Activated naive CD8-positive, alpha-beta T cell treated with anti-CD3 and anti-CD28 coated beads, Interleukin-2, amount 10 ng/mL, durations not matched to agents 7 days and 5 days (primary cell): ENCODE measurements at places on chromosomes 12 and 14. TPM values are rescaled to one million over a fixed set of nuclear protein-coding genes. Genes with fewer than 3 reads are reported as not detected.

DNA sequence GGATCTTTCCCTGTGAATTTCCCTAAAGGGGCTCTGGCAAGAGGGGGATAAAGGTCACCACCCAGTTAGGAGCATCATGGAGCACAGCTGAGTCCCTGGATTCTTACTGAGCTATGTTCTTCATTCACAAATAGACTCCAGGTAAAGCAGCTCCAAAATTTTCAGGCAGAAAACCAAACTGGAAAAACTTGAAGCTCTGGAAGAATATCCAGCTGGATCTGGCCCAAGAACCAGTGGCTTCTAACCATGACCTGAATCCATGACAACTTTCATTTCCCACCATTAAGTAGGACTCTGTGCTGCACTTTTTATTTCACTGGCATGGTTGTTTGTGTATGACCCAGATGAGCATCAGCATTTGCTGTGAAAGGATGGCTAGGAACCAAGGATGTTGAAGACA is 180.4 kb upstream of the FKBP4 start:
- H3K4me1 ChIP-seq: peaks cover 4% of the 10 kb centered on the region
- no peak overlapping the region for H3K27ac ChIP-seq
- no peaks in the 10 kb centered on the region for H3K36me3 ChIP-seq
- H3K4me3 ChIP-seq: no peak overlapping the region
- H3K27me3 ChIP-seq: peaks cover 22% of the 10 kb centered on the region

The LMNTD1 gene
- total RNA-seq: not detected

DNA sequence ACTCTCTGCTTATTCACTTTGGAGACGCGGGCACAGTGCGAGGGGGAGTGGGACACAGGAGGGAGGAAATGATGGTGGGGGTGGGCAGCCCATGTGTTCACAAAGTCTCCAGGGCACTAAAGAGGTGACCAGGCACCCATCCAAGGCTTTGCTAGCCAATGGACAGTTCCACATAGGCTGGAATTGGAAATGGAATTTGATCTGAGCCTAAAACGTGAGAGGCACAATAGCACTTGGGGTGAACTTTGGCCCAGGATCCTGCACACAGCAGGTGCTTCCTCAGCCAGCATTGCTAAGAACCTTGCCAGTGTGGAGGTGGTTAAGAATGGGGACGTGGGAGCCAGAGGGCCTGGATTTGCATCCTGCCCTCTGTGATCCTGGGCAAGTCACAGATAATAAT is 193.8 kb downstream of the CHST11 start:
- no peak for DNase-seq
- H3K4me3 ChIP-seq: no peak overlapping the region
- peaks cover 23% of the 10 kb centered on the region for H3K36me3 ChIP-seq

DNA sequence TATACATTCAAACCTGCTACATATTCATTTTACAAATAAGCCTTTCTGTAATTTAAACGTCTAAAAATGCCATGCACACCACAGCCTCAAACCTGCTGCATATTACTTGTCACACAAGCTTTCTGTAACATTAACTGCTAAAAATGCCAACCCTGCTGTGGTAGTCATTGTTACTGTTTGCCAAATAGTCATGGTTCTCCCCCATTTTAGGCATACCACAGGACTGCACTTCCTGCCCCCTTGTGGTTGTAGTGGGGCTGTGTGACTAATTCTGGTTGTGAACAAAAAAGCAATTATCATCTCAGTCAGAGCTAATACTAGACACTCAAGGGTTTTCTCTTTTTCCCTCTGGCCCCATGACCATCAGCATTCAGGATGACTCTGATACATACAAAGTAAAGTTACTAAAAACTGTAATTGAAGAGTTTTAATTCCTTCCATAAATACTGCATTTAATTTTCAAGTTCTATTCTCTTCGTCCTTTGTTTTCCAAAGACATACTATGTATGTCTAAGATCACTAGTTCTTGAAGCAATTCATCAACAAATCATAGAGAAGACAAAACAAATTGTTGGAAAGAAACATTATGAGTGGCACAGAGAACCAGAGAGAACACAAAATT is 5.7 kb upstream of the SLC35F4 start:
- DNase-seq: no peak
- no peaks in the 10 kb centered on the region for H3K4me1 ChIP-seq
- H3K4me3 ChIP-seq: no peak overlapping the region
- H3K27ac ChIP-seq: no peak overlapping the region
- no peaks in the 10 kb centered on the region for H3K36me3 ChIP-seq
- H3K27me3 ChIP-seq: peaks cover 17% of the 10 kb centered on the region

GRCh38 chr14:86838363-86838762 is 1154.6 kb downstream of the GALC start:
- H3K36me3 ChIP-seq: no peaks in the 10 kb centered on the region
- no peaks in the 10 kb centered on the region for H3K27me3 ChIP-seq
- no peaks in the 10 kb centered on the region for H3K4me1 ChIP-seq
- DNase-seq: no peak

- H3K27me3 ChIP-seq: peaks cover 5% of the 10 kb centered on the region
- peaks cover 3% of the 10 kb centered on the region for H3K36me3 ChIP-seq
- no peak overlapping the region for H3K27ac ChIP-seq
- H3K4me1 ChIP-seq: peaks cover 12% of the 10 kb centered on the region
- DNase-seq: no peak
- H3K4me3 ChIP-seq: no peak overlapping the region
These were observed 98.2 kb downstream of the ZFP36L1 start for GRCh38 chr14:68694516-68695235.

- H3K4me3 ChIP-seq: no peak overlapping the region
- no peaks in the 10 kb centered on the region for H3K4me1 ChIP-seq
- no peaks in the 10 kb centered on the region for H3K36me3 ChIP-seq
These were observed 249.2 kb downstream of the PAWR start for GRCh38 chr12:79441534-79441933.

GRCh38 chr14:91830777-91831176 is 36.6 kb downstream of the TC2N start:
- peaks cover 22% of the 10 kb centered on the region for H3K4me1 ChIP-seq
- no peak overlapping the region for H3K27ac ChIP-seq
- no peak overlapping the region for H3K4me3 ChIP-seq
- H3K27me3 ChIP-seq: peaks cover 20% of the 10 kb centered on the region
- DNase-seq: no peak

GRCh38 chr14:90355540-90356518 is 24.1 kb upstream of the NRDE2 start:
- no peak overlapping the region for H3K27ac ChIP-seq
- DNase-seq: no peak
- H3K4me1 ChIP-seq: no peaks in the 10 kb centered on the region

GRCh38 chr12:6950401-6950801 is 755 bp upstream of the PTPN6 start:
- DNase-seq: peak; percentile 56
- peaks cover 22% of the 10 kb centered on the region for H3K36me3 ChIP-seq
- peaks cover 67% of the 10 kb centered on the region for H3K4me1 ChIP-seq
- peak overlapping the region; percentile 100 for H3K4me3 ChIP-seq

The RNASE2 gene
- not detected for total RNA-seq

- H3K4me3 ChIP-seq: no peak overlapping the region
- no peak for DNase-seq
- H3K36me3 ChIP-seq: no peaks in the 10 kb centered on the region
- no peak overlapping the region for H3K27ac ChIP-seq
- peaks cover 27% of the 10 kb centered on the region for H3K27me3 ChIP-seq
These were observed 95.2 kb upstream of the TMCC3 start for GRCh38 chr12:94745562-94745961.

DNA sequence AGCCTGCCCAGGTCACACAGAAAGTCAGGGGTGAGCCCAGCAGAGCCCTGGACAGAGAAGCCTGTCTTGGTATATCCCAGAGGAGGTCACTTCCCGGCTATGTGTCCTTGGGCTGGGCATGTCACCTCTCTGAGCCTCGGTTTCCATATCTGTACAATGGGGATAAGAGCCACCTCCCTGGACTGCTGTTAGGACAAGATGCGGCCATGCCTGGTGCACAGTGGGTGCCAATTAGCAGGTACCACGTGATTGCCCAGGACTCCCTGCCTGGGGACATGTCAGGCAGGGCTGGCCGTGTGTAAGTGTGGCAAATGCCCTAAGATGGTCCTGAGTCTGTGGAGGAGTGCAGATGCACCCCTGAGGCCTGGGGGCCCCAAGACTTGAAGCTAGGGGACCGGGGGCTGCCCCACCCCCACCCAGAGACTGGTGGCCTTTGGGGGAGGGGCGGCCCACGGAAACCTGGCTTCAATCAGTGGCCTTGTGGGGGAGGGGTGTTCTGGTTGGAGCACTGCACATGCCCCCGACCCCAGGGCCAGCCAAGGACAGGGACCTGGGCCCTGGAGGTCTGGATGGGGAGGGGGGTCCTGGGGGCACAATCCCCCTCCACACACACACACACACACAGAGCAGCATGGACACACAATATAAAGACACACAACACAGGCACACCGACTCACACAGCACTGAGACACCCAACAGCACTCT is 878 bp downstream of the TMEM119 start:
- no peaks in the 10 kb centered on the region for H3K36me3 ChIP-seq
- no peak for DNase-seq
- H3K27me3 ChIP-seq: peaks cover 3% of the 10 kb centered on the region

GRCh38 chr12:103771466-103771865 is 69.6 kb downstream of the NT5DC3 start:
- no peak overlapping the region for H3K27ac ChIP-seq
- peaks cover 3% of the 10 kb centered on the region for H3K36me3 ChIP-seq
- H3K4me1 ChIP-seq: no peaks in the 10 kb centered on the region
- no peaks in the 10 kb centered on the region for H3K27me3 ChIP-seq
- no peak for DNase-seq
- no peak overlapping the region for H3K4me3 ChIP-seq

The DPPA3 gene
- total RNA-seq: not detected

The TIGAR gene
- total RNA-seq: 9.7 TPM

DNA sequence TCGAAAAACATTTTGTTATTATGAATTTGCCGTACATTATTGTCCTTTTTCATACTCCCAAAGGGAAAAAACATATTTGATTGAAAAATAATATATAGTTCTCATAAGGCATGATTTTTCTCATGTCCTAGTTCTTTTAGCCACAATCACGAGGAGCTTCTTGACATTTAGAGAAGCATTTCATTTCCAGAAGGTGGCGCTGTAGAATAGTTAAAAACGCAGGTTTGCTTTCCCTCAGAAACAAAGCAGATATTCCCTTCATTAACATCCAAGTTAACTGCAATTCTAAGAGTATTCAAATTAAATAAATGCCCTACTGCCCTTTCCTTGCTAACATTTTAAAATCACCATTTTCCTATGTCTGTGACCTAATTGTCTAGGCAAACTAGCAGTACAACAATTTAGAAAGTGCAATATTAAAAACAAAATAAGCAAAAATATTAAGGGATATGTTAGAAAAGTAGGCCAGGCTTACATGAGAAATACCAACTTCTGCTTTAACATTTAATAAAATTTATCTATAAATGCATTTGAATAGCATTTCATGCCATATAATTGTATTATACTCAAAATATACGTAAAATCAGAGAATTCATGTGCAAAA is 10.9 kb upstream of the PIK3C2G start:
- H3K27me3 ChIP-seq: no peaks in the 10 kb centered on the region
- DNase-seq: no peak
- no peak overlapping the region for H3K4me3 ChIP-seq
- H3K36me3 ChIP-seq: no peaks in the 10 kb centered on the region
- no peaks in the 10 kb centered on the region for H3K4me1 ChIP-seq

The SLC6A15 gene
- not detected for total RNA-seq

DNA sequence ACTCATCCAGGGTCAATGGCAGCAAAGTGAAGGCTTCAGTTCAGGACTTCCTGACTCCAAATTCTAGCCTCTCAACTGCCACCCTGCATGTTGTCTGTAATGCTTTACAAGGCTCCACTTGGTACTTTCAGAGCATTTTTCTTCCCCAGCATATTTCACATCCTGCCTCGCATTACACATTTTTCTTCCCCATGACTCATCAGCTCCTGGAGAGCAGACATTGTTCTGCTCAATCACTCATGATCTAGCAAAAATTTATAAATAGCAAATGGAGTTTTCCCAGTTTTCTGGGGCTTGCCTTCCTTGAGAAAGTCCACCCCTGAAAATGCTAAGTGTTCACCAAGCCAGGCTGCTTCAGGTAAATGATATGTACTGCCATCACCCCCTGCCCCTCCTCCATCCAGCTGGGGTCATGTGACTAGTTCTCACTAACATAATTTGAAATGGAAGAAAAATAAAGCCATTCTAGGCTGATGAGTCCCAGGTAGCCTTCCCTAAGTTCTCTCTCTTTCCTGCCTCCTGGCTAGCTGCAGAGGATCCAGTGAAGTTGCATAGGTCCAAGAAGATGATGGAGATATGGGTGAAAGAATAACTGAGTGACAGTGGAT is 69.4 kb downstream of the ARMH4 start:
- no peaks in the 10 kb centered on the region for H3K36me3 ChIP-seq
- H3K4me1 ChIP-seq: peaks cover 6% of the 10 kb centered on the region
- no peak overlapping the region for H3K4me3 ChIP-seq
- peaks cover 39% of the 10 kb centered on the region for H3K27me3 ChIP-seq
- DNase-seq: no peak

The KRT72 gene
- total RNA-seq: 0.65 TPM

- no peaks in the 10 kb centered on the region for H3K4me1 ChIP-seq
- H3K27me3 ChIP-seq: peaks cover 6% of the 10 kb centered on the region
- H3K4me3 ChIP-seq: no peak overlapping the region
- no peak overlapping the region for H3K27ac ChIP-seq
- DNase-seq: no peak
These were observed 28.8 kb upstream of the MAP3K9 start for GRCh38 chr14:70838076-70838475.

- H3K4me3 ChIP-seq: no peak overlapping the region
- DNase-seq: no peak
- H3K4me1 ChIP-seq: no peaks in the 10 kb centered on the region
- no peaks in the 10 kb centered on the region for H3K27me3 ChIP-seq
- no peaks in the 10 kb centered on the region for H3K36me3 ChIP-seq
These were observed 366.3 kb downstream of the TMTC2 start for GRCh38 chr12:83052890-83053541.

The LRIG3 gene
- not detected for total RNA-seq

The ADCY6 gene
- total RNA-seq: not detected

- no peak for DNase-seq
- H3K27ac ChIP-seq: no peak overlapping the region
- H3K27me3 ChIP-seq: peaks cover 33% of the 10 kb centered on the region
- peaks cover 9% of the 10 kb centered on the region for H3K4me1 ChIP-seq
These were observed 92.0 kb downstream of the FBXL14 start for GRCh38 chr12:1502379-1502720.

- no peak overlapping the region for H3K27ac ChIP-seq
- no peak overlapping the region for H3K4me3 ChIP-seq
- peaks cover 42% of the 10 kb centered on the region for H3K36me3 ChIP-seq
- DNase-seq: no peak
- peaks cover 2% of the 10 kb centered on the region for H3K4me1 ChIP-seq
These were observed 176.4 kb downstream of the SLC38A4 start for GRCh38 chr12:46649433-46649832.

The TCL1B gene
- total RNA-seq: not detected
